Bronchial smooth muscle cell (primary cell): ENCODE measurements at places on chromosomes 5 and 9. TPM values are rescaled to one million over a fixed set of nuclear protein-coding genes. Genes with fewer than 3 reads are reported as not detected.

TAF1L gene
- total RNA-seq, result under 0.01 TPM in 2 replicates

ZNF366 gene
- total RNA-seq, result not detected in 2 replicates

CDH10 gene
- total RNA-seq, result 0.32 TPM in 1 of 2 replicates, not detected in the other

PRRC2B gene
- total RNA-seq, result 30.4 and 36.3 TPM in 2 replicates

FNBP1 gene
- 28.8 and 29.8 TPM in 2 replicates for total RNA-seq

MIER3 gene
- total RNA-seq, result 9.6 and 11.4 TPM in 2 replicates

SLCO6A1 gene
- not detected in 2 replicates for total RNA-seq

PLEKHG4B gene
- under 0.01 TPM in 2 replicates for total RNA-seq

PCDHGB6 gene
- 3.0 and 3.7 TPM in 2 replicates for total RNA-seq

TUT7 gene
- total RNA-seq, result 41.3 and 44.4 TPM in 2 replicates

CDKN2A gene
- 28.2 and 41.6 TPM in 2 replicates for total RNA-seq

CFAP157 gene
- total RNA-seq, result 0.09 and 0.16 TPM in 2 replicates

SNAPC3 gene
- 32.3 TPM in 2 replicates for total RNA-seq

FOXD4L4 gene
- 0.17 and 0.32 TPM in 2 replicates for total RNA-seq

AK8 gene
- 0.26 and 0.47 TPM in 2 replicates for total RNA-seq

PDE4D gene
- total RNA-seq, result 10.6 and 18.9 TPM in 2 replicates
